Foreskin fibroblast (primary cell): ENCODE measurements at places on chromosomes 1 and 21.
A peak's percentile ranks its signal among the peaks of the same experiment; 100 is the strongest.

- DNase-seq: no peak
Measured at GRCh38 chr1:179448437-179449149, 82.8 kb downstream of the AXDND1 start.

- DNase-seq: no peak
Measured at GRCh38 chr1:203695116-203695515, 68.5 kb downstream of the ATP2B4 start.

- DNase-seq: no peak
Measured at GRCh38 chr1:203686091-203686632, 59.5 kb downstream of the ATP2B4 start.

DNA sequence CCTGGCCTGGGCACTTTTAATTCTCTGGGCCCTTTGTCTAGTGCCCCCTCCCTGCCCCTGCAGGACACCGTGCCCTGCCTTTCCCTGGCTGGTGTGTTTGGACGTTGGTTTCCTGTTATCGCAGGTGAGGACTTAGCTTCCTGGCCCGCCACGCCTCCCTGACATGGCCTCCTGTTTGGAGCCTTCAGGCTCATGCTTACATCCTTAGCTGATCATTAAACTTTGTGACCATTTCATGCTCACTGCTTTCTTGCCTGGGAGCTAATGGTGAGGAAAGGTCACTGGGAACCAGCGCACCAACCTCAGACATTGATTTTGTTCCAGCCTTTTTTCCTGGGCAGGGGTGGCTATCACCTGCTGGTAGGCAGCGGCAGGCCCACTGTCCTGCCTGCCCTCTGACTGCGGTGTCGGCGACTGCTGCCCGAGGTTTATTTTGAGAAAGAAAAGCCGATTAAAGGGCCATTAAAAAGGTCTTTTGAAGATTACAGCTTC lies 3.7 kb downstream of the PFKL start:
- no peak for DNase-seq

GRCh38 chr1:226577401-226578180 lies 29.0 kb downstream of the STUM start:
- DNase-seq: no peak

DNA sequence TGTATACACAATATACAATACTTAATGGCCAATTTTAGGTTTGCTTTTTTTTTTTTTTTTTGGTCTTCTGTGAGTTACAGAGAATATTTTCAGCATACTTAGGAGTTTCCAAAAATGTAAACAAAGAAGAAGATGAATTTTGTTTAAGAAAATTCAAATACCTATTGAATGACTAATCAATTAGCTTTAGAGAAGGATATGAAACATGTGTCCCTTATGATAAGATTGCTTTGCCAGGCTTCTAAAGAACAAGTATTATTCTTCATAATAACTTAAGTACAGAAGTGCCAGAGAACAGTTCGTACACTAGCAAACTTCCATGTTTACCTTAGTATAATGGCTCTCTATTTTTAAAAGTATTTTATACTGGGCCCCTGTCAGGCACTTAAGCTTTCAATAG lies 1191.0 kb upstream of the NCAM2 start:
- DNase-seq: no peak

- peak; percentile 56 for DNase-seq
Measured at GRCh38 chr1:223815865-223816264, 29.9 kb downstream of the TP53BP2 start.

DNA sequence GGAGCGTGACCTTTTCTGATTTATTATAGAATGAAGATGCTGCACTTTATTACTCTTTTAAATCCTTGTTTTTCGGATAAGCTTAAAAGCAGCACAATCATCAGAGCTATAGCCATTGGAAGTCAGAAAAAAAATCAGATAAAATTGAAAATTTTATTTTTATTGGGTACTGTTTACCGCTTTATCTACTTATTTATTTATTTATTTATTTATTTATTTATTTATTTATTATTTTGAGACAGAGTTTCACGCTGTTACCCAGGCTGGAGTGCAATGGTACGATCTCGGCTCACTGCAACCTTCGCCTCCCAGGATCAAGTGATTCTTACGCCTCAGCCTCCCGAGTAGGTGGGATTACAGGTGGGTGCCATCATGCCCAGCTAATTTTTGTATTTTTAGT lies 83.1 kb upstream of the CHRM3 start:
- no peak for DNase-seq

- DNase-seq: no peak
Measured at GRCh38 chr1:212106286-212106792, 70.8 kb downstream of the DTL start.

DNA sequence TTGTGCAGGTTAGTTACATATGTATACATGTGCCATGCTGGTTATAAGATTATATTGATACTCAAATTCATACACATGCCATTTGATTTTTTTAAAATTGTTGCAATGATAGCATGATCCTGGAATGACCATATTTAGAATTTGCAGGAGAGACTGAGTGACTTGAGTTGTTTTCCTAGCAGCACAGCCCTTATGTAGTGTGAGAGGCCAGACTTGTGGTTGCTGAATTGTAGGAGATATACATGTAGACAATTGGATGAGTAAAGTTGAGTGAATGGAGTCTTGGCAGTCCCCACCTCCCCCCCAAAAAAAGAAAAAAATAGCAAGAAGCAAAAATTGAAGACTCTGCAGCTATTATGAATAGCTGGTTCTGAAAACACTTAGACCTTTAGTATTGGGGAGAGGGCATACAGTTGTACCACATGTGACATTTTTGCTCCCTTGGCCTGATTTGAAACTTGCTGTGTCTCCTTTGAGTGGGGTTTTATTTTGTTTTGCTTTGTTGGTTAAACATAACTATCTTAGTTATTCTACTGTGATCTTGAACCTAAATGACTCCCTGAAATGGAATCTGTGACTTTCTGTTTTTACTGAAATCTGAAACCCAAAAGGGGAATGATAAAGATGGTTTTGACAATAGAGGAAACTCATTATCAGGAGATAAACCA lies 280.3 kb downstream of the HMCN1 start:
- DNase-seq: peak; percentile 72

GRCh38 chr1:156419854-156420204 lies 50.8 kb downstream of the RHBG start:
- no peak for DNase-seq

DNA sequence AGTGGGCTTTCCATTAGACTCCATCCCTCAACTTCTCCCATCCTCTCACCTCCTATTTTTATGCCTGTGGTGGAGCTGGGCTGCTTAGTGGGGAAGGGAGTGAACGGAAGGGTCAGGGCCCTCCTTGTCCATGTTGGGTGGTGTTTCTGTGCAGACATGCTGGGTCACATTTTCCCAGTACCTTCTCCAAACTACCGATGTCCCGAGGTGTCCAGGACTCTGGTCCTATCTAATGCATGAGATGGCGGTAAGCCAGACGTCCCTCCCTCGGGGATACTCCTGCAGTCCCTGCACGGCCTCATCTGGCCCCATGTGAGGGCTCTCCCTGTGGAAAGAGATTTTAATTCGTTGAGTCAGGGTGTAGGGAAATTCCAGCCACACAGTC lies 61.0 kb downstream of the OBSCN start:
- DNase-seq: no peak

DNA sequence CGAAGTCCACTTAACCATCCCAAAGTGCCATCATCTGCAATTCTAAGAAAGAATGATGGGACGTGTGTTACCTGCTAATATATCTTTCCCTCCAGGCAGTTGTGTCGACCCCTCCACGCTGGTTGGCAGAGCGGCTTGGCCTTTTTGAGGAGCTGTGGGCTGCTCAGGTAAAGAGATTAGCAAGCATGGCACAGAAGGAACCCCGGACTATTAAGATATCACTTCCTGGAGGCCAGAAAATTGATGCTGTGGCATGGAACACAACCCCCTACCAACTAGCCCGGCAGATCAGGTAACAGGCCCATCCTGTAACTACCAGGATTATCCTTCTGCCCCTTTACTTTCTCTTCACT lies 520 bp downstream of the TARS2 start:
- no peak for DNase-seq

DNA sequence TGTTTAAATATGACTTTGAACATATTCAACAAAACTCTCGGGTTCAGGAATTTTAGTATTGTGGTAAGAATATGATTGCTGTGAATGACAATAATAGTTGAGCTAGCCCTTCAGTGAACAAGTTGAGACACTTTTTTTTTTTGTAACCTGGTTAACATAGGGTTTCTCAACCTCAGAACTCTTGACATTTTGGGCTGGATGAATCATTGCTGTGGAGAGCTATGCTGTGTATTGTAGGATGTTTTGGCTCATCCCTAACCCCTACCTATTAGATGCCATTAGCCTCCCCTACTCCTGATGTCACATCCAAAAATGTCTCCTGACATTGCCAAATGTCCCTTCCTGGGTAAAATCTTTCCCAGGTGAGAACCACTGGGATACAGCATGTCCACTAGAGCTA lies 113.7 kb downstream of the RUNX1 start:
- DNase-seq: peak; percentile 44

GRCh38 chr1:11475748-11476147 lies 3.2 kb upstream of the DISP3 start:
- no peak for DNase-seq

GRCh38 chr1:212593821-212594251 lies 14.7 kb upstream of the ATF3 start:
- no peak for DNase-seq

DNA sequence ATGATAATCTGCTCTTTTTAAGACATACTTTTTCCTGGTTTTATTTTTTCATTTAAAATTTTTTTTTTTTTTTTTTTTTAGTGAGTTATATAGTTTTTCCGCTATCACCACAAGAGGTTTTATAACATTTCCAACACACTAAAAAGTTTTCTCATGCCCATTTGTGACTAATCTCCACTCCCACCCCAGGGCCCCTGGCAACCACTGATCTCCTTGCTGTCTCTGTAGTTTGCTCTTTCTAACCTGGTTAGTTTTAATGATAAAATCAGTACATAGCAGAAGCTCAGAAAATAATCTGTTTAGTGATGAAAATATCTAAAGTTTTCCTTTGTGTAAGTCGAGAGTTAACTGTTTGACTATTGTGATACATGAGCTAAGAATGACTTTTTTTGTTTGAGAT lies 41.8 kb downstream of the IARS2 start:
- DNase-seq: no peak

DNA sequence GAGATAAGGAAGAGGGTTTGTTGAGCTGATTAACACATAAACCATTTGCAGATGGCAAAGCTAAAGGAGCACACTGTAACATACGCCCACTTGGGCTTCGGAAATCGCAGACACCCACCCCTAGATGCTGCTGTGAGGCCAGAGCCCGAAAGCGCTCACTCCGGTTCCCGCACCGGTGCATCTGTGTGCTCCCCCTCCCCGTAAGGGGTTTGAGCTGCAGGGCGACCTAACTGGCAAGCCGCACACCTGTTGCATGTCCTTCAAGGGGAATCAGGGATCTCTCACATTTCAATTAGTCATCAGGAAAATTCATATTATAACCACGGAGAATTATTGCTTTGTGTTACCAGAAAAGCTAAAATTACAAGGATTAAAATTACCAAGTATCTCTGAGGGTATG lies 1.4 kb upstream of the CFH start:
- DNase-seq: no peak

DNA sequence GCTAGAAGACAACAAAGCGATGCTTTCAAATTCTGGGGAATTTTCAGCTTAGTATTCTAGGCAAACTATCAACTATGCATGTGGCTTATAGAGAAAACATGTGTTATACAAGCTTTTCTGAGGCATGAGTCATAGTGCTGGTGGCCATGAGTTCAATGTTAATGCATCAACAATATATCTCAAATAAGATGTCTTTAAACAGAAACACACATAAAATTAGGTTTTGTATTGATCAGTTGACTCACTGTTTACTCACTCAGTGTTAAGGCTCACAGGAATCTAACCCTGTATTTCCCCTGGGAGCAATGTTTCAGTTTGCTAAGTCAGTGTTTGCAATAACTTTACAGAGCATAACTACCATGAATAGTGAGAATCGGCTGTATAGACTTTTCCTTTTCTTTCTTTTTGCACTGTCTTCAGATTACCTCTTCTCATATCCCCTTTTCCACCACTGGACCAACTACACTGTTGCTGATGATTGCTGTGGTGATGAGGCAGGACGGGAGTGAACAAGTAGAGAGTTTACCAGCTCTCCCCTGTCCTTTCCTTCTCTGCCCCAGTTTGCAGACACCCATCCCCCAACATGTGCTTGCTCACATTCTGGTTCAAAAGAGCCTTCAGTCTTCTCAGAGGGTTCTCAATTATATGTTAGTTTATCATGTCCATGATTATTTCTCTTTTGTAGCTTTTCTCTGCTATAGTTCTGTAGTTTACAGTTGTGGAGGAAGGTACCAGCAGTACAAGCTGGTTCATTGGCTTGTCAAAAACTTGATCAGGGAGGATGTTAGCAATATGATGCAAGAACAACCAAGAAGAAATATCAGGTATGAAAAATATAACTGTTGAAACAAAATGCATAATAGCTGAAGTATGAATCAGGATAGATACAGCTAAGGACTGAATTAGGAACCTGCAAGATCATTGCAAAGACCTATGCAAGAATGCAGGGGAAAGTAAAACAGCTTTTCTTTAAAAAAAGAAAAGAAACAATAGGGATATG lies 23.9 kb downstream of the CD2 start:
- peak; percentile 82 for DNase-seq

DNA sequence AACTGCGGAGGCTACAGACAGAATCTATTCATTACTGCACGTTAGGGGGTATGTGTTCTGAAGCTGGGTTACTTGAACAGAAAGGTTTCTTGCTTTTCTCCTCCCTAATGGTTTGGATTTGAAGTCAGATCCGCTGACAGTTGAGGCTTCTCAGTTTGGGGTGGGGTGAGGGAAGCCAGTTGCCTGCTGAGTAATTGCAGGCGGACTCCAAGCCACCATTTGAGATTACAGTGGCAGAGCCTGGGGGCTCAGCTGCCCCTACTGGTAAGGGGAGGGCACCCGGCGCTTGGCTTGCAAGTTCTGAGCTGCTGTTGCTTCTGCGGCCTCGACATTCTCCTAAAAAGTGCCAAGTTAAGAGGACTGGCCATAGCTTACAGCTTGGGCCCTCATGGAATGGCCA lies 2.0 kb downstream of the GRHL3 start:
- DNase-seq: no peak

- peak; percentile 8 for DNase-seq
Measured at GRCh38 chr1:245770156-245770555, 615.4 kb downstream of the KIF26B start.

- no peak for DNase-seq
Measured at GRCh38 chr1:4494558-4494957, 159.9 kb upstream of the AJAP1 start.

- DNase-seq: no peak
Measured at GRCh38 chr21:15252431-15252830, 187.6 kb upstream of the NRIP1 start.

DNA sequence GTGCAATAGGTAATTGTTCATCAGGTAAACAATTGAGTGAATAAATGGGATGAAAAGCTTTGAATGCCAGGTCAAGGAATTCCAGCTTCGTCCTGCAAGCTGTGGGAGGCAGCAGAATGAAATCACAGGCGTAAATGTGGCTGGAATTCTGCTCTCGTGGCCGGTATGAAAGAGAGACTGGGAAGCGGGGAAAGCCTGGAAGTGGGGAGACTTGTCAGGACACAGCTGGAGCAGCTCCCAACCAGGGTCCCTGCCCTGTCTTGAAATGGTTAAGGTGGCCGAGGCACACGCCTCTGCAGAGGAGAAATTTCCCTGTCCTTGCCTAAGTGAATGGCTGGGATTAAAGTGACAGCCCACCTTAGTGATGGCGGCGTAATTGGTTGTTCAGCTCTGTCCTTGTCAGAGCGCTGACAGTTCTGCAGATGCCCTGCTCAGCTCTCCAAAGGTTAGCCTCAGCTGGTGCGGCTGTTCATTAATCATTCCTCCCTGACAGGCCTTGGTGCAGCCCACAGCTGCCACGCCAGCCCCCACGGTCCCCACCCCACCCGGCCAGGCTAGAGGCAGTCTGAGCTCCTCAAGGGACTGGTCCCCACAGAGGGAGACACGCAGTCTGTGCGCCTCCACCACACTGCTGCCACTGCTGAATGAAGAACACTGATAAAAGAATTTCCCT lies 398.3 kb upstream of the POU3F1 start:
- DNase-seq: no peak
